ENCODE measurements at places on chromosomes 3 and 15.

GRCh38 chr3:112013058-112013783 lies 14.5 kb downstream of the TAGLN3 start:
- DNase-seq: no peak

DNA sequence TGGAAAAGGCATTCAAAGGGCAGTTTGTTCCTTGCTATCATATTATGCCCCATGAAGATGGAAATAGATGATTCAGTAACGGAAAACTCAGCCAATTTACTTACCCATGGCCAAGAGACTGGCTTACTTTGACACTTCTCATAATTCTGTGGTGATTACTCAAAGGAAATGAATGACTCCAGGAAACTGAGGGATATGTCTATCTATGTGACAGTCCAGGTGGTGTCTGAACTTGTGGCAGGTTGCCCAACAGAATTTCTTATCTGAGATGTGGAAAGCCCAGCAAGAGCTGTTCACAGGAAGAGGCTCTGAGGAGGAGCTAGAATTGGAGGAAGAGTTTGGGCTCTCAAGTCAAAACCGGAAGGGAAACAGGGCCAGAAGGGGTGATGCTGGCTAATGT lies 91.2 kb downstream of the KCNAB1 start:
- DNase-seq: no peak

GRCh38 chr3:134313847-134314587 lies 60.2 kb downstream of the AMOTL2 start:
- DNase-seq: no peak

DNA sequence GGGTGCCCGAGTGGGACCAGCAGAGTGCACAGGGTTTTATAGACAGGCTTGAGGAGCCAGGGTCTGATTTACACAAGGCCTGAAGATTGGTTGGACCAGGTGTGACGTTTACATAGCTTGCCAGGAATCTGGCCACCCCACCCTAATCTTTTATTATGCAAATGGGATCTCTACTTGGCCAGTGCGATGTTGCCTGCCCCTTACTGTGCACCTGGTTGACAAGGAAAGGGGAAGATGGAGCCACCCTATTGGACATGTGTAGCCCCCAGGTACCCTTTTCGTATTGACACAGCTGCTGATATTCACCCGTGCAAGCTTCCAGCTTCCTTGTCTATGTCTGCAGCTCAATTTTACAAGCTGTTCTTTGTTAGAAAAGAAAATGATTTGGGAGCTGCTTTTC lies 132.0 kb downstream of the ARNT2 start:
- no peak for DNase-seq

DNA sequence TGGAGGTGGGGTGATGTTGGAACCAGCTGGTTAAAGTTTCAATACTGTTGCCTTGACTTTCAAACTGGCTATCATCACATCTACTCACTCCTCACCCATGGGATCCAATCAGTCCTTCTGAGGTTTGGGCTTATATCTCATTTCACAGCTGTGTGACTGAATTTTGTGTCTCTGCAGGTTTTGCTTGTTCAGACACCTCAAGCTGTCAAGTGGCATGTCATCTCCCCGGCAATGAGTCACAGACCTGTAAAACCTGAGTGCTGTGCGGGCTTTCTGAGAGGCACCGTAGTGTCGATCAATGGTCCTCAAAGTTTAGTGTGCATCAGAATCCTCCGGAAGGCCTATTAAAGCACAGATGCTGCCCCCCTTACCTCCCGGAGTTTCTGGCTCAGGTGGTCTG lies 86.4 kb upstream of the RORA start:
- DNase-seq: no peak

DNA sequence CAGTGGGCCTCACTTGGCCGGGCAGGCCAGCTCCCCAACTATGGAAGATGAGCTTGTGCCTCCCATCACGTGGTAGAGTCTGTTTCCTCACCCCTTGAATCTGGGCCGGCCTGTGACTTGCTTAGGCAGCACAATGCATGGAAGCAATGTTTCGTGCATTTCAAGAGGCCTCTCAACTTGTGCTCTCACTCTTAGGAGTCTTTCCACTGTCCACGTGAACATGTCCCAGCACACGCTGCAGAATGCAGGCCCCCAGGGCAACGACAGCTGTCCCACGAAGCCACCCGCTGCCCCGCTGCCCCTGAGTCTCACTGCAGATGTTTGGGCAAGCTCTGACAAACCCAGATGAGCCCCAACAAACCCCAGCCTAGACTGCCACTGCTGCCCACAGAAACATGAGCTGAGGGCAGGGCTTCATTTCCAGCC lies 27.2 kb upstream of the SLC41A3 start:
- DNase-seq: no peak

GRCh38 chr3:32360493-32360827 lies 31.2 kb upstream of the CMTM7 start:
- DNase-seq: no peak

- no peak for DNase-seq
These were observed 52.0 kb upstream of the ULK4 start for GRCh38 chr3:42013691-42014457.

DNA sequence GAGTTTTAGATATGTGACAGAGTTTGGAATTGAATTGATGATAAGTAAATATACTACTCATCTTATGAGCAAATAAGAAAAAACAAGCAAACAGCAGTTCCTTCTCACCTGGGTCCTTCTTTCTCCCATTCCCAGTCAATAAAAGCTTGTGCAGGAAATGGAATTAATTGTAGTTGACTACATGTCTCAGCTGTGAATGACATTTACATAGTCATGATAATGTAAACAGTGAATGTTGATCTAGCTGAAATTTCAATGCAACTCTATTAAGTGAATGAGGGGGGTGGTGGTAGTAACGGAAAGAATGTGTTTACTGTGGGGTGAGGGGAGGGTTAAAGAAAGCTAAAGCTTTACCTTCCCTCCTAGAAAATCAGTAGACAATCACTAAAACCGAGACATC lies 76.2 kb downstream of the NFKBIZ start:
- no peak for DNase-seq

GRCh38 chr3:196741249-196741889 lies 1.7 kb downstream of the PAK2 start:
- DNase-seq: no peak

GRCh38 chr3:76700323-76700722 lies 339.6 kb upstream of the ROBO2 start:
- no peak for DNase-seq

DNA sequence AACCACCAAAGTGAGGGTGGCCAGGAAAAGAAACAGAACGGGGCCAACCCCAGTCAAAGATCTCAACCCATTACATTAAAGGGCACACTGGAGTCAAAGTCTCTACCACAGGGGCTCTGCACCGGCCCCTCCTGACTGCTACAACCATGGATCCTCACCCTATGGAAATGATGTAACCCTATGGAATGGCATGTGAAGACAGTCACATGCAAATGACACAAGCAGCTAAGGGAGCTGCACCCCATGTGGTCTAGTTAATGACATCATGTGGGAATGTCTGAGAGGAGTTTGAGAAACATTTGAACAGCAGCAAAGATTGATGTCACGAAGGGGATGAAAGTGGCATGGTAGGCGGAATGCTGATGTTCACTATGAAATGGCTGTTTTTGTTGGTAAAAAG lies 298.2 kb upstream of the SLCO3A1 start:
- DNase-seq: no peak

- no peak for DNase-seq
These were observed 38.2 kb upstream of the CFAP161 start for GRCh38 chr15:81095690-81096365.

- no peak for DNase-seq
These were observed 21.2 kb downstream of the CMTM7 start for GRCh38 chr3:32412887-32413286.

GRCh38 chr15:43908516-43909050 lies 81.8 kb downstream of the WDR76 start:
- DNase-seq: no peak

GRCh38 chr3:11807686-11808085 lies 39.0 kb downstream of the TAMM41 start:
- DNase-seq: no peak

DNA sequence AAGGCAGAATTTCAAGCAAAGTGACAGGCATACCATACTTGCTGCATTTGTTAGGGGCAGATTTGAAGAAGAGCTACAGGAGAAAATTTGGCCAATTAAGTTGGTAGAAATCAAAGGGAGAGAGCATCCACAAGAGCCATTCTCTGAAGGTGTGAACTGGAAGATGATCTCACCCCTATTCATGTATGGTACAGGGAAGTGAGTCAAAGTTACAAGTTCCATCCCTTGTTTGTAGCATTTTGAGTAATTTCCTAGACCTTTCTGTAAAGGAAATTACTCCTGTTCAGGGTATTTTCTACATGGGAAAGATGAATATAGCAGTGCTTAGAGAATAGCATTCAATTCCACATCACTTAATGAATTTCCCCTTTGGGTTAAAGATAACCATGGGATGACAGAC lies 28.4 kb downstream of the TTC14 start:
- no peak for DNase-seq

- DNase-seq: no peak
These were observed 58.1 kb downstream of the DGKG start for GRCh38 chr3:186303965-186304364.

GRCh38 chr3:54344601-54345231 lies 222.4 kb downstream of the CACNA2D3 start:
- no peak for DNase-seq

DNA sequence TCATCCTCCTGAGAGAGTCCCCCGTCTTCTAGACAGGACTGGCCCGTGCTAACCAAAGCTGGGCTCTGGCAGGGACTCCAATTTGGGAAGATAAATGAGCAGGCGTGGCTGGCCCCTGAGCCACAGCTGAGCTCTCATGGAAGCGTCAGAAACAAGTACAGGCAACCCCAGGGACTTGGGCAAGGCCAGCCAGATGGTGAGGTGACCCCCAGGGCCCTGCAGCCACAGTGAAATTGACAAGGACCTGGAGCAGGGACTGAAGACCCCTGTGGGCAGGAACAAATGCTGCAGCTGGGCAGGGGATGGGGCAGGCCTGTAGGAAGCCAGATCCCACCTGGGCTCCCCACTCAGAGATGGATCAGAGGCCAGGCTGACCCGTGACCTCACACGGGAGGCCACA lies 32.8 kb upstream of the CGNL1 start:
- no peak for DNase-seq

GRCh38 chr3:4474683-4475490 lies 7.8 kb upstream of the SUMF1 start:
- DNase-seq: no peak

- DNase-seq: no peak
These were observed 28.7 kb upstream of the FAM98B start for GRCh38 chr15:38425269-38425668.

DNA sequence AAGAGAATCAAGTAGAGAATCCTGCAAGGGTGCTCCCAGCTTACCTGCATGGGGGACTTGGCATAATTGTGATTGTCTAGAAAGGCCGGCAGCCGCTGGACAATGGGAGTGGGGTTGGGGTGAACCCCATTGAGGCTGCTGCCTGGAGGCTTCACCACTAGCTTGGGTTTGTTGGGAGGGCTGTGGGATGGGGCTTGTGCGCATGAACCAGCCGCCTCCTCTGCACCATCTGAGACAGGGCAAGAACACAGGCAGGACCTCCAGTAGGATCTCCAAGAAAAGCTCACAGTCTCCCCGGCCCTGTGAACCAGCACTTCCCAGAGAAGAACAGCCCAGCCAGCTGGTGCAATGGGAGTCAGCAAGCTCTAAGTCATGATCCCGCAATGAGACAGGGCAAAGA lies 39.8 kb downstream of the SEMA3G start:
- no peak for DNase-seq

GRCh38 chr15:34365836-34366235 lies 1.2 kb downstream of the LPCAT4 start:
- no peak for DNase-seq

- no peak for DNase-seq
These were observed 492.1 kb downstream of the NLGN1 start for GRCh38 chr3:173889596-173889995.
